Type B pancreatic cell (in vitro differentiated cells): ENCODE measurements at places on chromosomes 1 and 21. TPM values are rescaled to one million over a fixed set of nuclear protein-coding genes. Genes with fewer than 3 reads are reported as not detected.

GRCh38 chr1:115266729-115267421 lies 71.2 kb downstream of the NGF start:
- peaks cover 9% of the 10 kb centered on the region for H3K27me3 ChIP-seq
- no peaks in the 10 kb centered on the region for H3K36me3 ChIP-seq
- no peak overlapping the region for H3K4me3 ChIP-seq
- no peaks in the 10 kb centered on the region for H3K4me1 ChIP-seq

DNA sequence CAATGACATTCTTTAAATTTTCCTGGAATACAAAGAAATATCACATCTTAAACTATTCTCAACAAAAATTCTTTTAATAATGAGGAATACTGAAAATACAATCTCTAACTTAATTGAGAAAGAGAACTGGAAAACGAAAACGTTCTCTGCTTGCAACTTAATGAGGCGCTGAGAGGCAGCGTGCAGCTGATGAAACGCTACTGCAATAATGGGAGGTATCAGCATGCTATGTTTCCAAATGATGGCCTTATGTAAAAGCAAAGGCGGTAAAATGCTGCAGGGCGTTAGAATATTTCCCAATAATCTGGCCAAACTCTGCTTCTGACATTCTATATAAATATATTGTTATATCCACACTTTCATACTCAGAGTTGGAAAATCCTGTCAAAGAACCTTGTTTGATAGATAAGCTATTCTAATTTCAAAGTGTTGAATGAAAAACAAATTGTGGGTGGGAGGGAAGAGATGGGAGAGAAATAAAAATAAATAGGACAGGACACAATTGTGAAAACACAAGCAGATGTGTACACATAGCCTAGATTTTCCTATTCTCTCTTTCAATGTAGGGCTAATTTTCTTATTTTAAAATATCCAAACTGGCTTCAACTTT lies 70.9 kb downstream of the APP start:
- H3K36me3 ChIP-seq: peaks cover 24% of the 10 kb centered on the region
- no peak overlapping the region for H3K27ac ChIP-seq
- H3K4me3 ChIP-seq: no peak overlapping the region
- H3K4me1 ChIP-seq: peaks cover 37% of the 10 kb centered on the region

DNA sequence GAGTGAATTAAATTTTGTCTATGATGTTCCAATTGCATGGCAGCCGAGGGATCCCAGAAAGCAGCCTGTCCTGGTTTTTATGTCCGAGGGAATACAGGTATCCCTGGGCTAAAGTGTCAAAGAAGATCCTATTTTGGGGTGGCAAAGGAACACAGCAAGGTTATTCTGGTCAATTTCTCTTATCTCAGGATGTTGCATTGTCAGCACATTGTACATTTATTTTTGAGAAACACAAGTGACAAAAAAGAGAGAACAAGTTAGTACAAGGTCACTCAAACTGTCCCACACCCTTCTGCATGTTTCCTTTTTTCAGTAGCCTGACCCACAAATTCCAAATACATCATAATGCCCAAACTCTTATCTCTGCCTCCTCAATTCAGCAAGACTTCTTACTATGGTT lies 17.7 kb downstream of the RGS18 start:
- H3K36me3 ChIP-seq: no peaks in the 10 kb centered on the region
- H3K4me1 ChIP-seq: no peaks in the 10 kb centered on the region
- H3K27me3 ChIP-seq: no peaks in the 10 kb centered on the region
- DNase-seq: no peak

- no peak overlapping the region for H3K27ac ChIP-seq
- peaks cover 3% of the 10 kb centered on the region for H3K27me3 ChIP-seq
- DNase-seq: no peak
These were observed 27.1 kb upstream of the PDE4B start for GRCh38 chr1:65765631-65766030.

- H3K4me3 ChIP-seq: no peak overlapping the region
- no peak overlapping the region for H3K27ac ChIP-seq
- no peak for DNase-seq
- no peaks in the 10 kb centered on the region for H3K27me3 ChIP-seq
- H3K4me1 ChIP-seq: peaks cover 14% of the 10 kb centered on the region
- H3K36me3 ChIP-seq: peaks cover 21% of the 10 kb centered on the region
These were observed 88.0 kb upstream of the AK4 start for GRCh38 chr1:65059930-65060538.

DNA sequence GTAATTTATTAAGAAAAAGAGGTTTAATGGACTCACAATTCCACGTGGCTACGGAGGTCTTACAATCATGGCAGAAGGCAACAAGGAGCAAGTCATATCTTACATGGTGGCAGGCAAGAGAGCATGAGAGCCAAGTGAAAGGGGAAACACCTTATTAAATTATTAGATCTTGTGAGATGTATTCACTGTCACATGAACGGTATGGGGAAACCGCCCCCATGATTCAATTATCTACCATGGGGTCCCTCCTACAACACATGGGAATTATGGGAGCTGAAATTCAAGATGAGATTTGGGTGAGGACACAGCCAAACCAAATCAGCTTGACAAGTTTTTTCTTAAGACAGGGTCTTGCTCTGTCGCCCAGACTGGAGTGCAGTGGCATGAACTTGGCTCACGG lies 14.3 kb downstream of the DAP3 start:
- no peak overlapping the region for H3K4me3 ChIP-seq
- no peak for DNase-seq
- no peak overlapping the region for H3K27ac ChIP-seq
- peaks cover 4% of the 10 kb centered on the region for H3K4me1 ChIP-seq
- H3K27me3 ChIP-seq: no peaks in the 10 kb centered on the region
- peaks cover 5% of the 10 kb centered on the region for H3K36me3 ChIP-seq

DNA sequence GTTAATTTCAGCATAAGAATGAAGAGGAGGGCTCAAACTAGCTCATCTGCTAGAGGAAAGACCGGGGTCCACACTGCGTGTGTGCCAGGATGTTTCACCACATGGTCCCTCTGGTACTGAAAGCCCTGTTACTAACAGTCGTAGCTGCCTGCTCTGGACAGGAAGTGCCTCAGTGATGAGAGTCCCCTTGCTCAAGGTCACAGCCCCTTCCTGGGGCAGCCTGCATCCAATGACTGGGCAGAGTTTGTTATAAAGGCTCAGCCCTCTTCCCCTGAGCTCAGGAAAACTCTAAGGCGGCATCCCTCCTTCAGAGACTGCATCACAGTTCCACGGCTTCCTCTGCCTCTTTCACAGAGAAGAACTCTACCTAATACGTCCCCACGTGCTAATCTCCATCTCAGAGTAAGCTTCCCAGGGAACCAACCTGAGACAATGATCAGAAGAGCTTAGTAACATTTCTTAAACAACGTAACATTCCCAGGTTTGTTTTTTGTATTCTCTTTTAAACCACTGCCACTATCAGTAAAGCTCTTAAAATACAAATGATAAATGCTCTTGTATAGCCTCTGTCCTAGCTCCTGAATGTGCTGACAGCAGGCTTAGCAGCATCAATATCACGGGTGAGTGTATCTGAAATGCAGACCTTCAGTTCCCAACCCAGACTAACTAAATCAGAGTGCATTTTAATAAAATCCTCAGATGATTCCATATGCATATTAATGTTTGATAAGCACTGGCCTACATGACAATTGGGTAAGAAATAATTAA lies 38.0 kb upstream of the ATP1A1 start:
- H3K4me1 ChIP-seq: peaks cover 20% of the 10 kb centered on the region
- no peaks in the 10 kb centered on the region for H3K27me3 ChIP-seq
- H3K4me3 ChIP-seq: peak overlapping the region; percentile 0
- no peaks in the 10 kb centered on the region for H3K36me3 ChIP-seq
- DNase-seq: no peak

GRCh38 chr21:26956216-26956615 lies 10.7 kb downstream of the ADAMTS5 start:
- peaks cover 24% of the 10 kb centered on the region for H3K4me1 ChIP-seq
- H3K4me3 ChIP-seq: no peak overlapping the region
- H3K27ac ChIP-seq: no peak overlapping the region
- peaks cover 6% of the 10 kb centered on the region for H3K36me3 ChIP-seq
- H3K27me3 ChIP-seq: peaks cover 13% of the 10 kb centered on the region
- no peak for DNase-seq

- no peak for DNase-seq
- peak overlapping the region; percentile 76 for H3K4me3 ChIP-seq
- no peaks in the 10 kb centered on the region for H3K4me1 ChIP-seq
- H3K27ac ChIP-seq: peak overlapping the region; percentile 64
These were observed 44.4 kb downstream of the GFI1 start for GRCh38 chr1:92442351-92442750.

- no peak overlapping the region for H3K27ac ChIP-seq
- H3K36me3 ChIP-seq: no peaks in the 10 kb centered on the region
- no peak overlapping the region for H3K4me3 ChIP-seq
- DNase-seq: no peak
- peaks cover 7% of the 10 kb centered on the region for H3K27me3 ChIP-seq
These were observed 16.5 kb upstream of the MAN1C1 start for GRCh38 chr1:25599969-25600610.

GRCh38 chr1:108063703-108064102 lies 98.7 kb upstream of the VAV3 start:
- H3K27me3 ChIP-seq: no peaks in the 10 kb centered on the region
- no peaks in the 10 kb centered on the region for H3K36me3 ChIP-seq
- DNase-seq: no peak
- H3K4me3 ChIP-seq: no peak overlapping the region
- no peak overlapping the region for H3K27ac ChIP-seq

- H3K27ac ChIP-seq: no peak overlapping the region
- H3K36me3 ChIP-seq: no peaks in the 10 kb centered on the region
- no peaks in the 10 kb centered on the region for H3K27me3 ChIP-seq
- H3K4me1 ChIP-seq: peaks cover 9% of the 10 kb centered on the region
- no peak for DNase-seq
- H3K4me3 ChIP-seq: no peak overlapping the region
These were observed 497.8 kb downstream of the TTLL7 start for GRCh38 chr1:83500987-83501591.

DNA sequence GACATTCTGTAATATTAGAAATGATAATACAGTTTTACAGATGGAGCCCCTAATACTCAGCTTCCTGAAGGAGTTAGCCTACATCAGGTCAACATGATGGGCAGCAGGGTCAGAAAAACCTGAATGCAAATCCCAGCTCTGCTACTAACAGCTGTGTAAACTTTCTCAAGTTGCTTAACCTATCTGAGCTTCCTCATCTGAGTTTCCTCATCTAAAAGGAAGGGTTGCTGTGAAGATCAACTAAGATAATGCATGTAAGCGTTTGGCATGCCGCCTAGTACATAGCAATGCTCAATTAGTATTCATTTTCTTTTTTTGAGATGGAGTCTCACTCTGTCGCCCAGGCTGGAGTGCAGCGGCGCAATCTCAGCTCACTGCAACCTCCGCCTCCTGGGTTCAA lies 18.4 kb upstream of the DESI2 start:
- no peak overlapping the region for H3K27ac ChIP-seq
- no peaks in the 10 kb centered on the region for H3K4me1 ChIP-seq
- no peaks in the 10 kb centered on the region for H3K36me3 ChIP-seq
- no peak overlapping the region for H3K4me3 ChIP-seq

DNA sequence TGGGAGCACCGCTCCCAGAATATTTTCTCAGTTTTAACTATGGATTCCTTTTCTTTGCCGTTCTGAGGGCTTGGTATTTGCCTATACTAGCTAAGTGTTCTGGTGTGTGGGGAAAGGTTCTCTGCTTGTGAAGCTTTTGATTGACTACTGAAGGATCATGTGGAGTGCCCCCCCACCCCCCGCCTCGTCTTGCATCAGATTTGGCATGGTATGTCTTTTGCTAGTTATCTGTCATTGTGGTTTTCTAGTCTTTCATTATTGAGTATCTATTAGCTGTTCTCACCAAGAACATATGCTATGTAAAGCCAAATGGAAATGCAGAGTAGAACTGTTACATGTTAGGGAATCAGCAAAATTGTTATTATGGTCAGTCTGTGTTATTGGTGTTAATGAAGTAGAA lies 58.3 kb downstream of the MACF1 start:
- peaks cover 7% of the 10 kb centered on the region for H3K4me1 ChIP-seq
- H3K27me3 ChIP-seq: no peaks in the 10 kb centered on the region
- DNase-seq: no peak
- H3K36me3 ChIP-seq: peaks cover 7% of the 10 kb centered on the region
- H3K4me3 ChIP-seq: no peak overlapping the region

DNA sequence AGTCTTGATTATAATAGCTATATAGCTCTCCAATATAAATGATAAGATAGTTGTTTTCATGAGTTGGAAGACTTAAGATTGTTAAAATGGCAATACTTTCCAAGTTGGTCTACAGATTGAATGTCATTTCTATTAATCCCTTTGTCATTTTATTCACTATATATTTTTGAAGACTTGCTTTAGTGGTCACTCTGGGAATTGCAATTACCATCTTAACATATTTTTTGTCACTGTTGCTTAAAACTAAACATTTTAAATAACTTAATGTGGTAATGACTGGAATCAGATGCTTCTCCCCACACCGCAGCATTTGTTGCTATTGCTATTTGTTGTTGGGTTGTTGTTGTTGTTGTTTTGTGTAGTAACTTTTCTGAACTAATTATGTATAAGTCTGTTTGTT lies 1592.9 kb downstream of the MRPL39 start:
- no peaks in the 10 kb centered on the region for H3K36me3 ChIP-seq
- no peaks in the 10 kb centered on the region for H3K27me3 ChIP-seq
- no peak overlapping the region for H3K4me3 ChIP-seq
- no peaks in the 10 kb centered on the region for H3K4me1 ChIP-seq
- H3K27ac ChIP-seq: no peak overlapping the region

GRCh38 chr1:155186067-155186793 lies 12.6 kb downstream of the TRIM46 start:
- H3K4me3 ChIP-seq: no peak overlapping the region
- H3K27ac ChIP-seq: peak overlapping the region; percentile 48
- no peaks in the 10 kb centered on the region for H3K36me3 ChIP-seq
- no peaks in the 10 kb centered on the region for H3K27me3 ChIP-seq
- H3K4me1 ChIP-seq: peaks cover 9% of the 10 kb centered on the region

GRCh38 chr1:161721738-161722343 lies 497 bp downstream of the FCRLB start:
- H3K27me3 ChIP-seq: peaks cover 70% of the 10 kb centered on the region
- no peak overlapping the region for H3K4me3 ChIP-seq
- DNase-seq: no peak
- peaks cover 6% of the 10 kb centered on the region for H3K4me1 ChIP-seq
- no peaks in the 10 kb centered on the region for H3K36me3 ChIP-seq
- no peak overlapping the region for H3K27ac ChIP-seq

DNA sequence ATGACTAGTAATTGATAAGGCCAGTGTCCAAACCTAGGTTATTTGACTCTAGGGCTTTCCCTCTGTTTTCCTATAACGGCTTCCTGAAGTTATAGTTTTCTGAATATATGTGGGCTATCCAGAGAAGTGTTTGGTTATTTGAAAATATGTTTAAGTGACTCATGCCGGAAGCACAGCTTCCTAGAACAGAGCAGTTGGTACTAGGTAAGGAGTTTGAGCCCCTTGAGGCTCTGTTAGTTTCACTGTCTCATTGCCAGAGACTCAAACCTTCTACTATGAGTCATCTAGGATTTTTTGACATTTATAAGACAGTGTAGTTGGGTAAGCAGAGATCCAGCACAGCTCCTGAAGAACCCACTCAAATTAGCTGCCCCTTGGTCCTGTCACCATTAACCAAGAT lies 27.1 kb upstream of the LEPR start:
- H3K4me3 ChIP-seq: no peak overlapping the region
- DNase-seq: no peak
- H3K36me3 ChIP-seq: peaks cover 3% of the 10 kb centered on the region
- no peaks in the 10 kb centered on the region for H3K27me3 ChIP-seq
- H3K27ac ChIP-seq: no peak overlapping the region
- H3K4me1 ChIP-seq: no peaks in the 10 kb centered on the region

The OR2T35 gene
- not detected in 2 replicates for total RNA-seq

The SMIM12 gene
- total RNA-seq: 39.0 and 45.6 TPM in 2 replicates

The PBX1 gene
- total RNA-seq: 257 and 324 TPM in 2 replicates

The HSD3B2 gene
- total RNA-seq: 1.2 and 6.1 TPM in 2 replicates

The PRELP gene
- total RNA-seq: 0.07 and 1.1 TPM in 2 replicates

The GON4L gene
- 48.0 and 59.3 TPM in 2 replicates for total RNA-seq

The SPEN gene
- 66.5 and 79.4 TPM in 2 replicates for total RNA-seq

The DNALI1 gene
- 11.6 and 40.8 TPM in 2 replicates for total RNA-seq

The MAN1A2 gene
- 47.8 and 56.1 TPM in 2 replicates for total RNA-seq
